ENCODE measurements at places on chromosomes 12 and 14. TPM values are rescaled to one million over a fixed set of nuclear protein-coding genes. Genes with fewer than 3 reads are reported as not detected.

DNA sequence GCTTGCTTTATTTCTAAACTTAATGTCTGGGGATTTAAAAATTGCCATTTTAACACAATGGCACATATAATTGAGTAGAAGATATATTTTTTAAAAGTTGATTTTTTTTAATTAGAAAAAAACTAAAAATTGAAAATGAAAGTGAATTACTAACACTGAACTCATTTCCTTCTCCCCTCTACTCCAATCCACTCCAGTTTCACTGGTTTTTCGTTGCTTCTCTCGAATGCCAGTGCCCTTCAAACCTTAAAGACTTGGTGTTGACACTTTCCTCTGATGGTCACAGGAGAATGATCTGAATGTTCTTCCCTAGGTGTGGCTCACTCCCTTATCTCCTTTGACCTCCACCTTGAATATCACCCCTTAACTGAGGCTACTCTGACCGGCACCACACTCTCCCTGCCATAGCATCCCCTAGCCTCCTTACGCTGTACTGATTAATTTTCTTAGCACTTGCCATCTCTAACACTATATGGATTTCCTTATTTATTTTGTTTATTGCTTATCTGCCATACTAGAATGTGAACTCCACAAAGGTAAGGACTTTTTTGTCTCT, 107.1 kb downstream of the LIN7A start:
- no peak for DNase-seq

DNA sequence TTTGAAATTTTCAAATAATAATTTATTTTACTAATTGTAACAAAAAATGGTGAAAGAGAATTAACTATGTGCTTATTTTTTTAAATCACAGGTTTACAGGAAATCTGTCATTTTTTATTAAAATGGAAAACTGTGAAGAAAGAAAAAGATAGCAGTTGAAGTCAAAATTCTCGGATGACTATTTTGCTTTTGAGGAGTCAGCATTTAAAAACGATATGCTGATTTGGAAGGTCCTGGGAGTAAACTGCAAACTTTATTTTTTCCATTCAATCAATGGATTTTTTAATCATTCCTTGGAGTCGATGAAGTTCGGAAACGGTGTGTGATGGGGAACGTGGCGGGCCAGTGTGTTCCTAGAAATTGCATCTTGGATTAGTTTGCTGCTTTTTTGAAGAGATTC, 258.9 kb upstream of the NAV3 start:
- no peak for DNase-seq

GRCh38 chr12:91603060-91603459, 420.4 kb upstream of the DCN start:
- DNase-seq = no peak

GRCh38 chr12:12428047-12428446, 71.2 kb downstream of the BORCS5 start:
- no peak for DNase-seq

- DNase-seq = no peak
Measured at GRCh38 chr12:123645878-123646277, 12.2 kb downstream of the GTF2H3 start.

GRCh38 chr12:85834378-85834777, 1.8 kb downstream of the RASSF9 start:
- DNase-seq = no peak

Gene GLIPR1L1
- not detected for polyA plus RNA-seq

DNA sequence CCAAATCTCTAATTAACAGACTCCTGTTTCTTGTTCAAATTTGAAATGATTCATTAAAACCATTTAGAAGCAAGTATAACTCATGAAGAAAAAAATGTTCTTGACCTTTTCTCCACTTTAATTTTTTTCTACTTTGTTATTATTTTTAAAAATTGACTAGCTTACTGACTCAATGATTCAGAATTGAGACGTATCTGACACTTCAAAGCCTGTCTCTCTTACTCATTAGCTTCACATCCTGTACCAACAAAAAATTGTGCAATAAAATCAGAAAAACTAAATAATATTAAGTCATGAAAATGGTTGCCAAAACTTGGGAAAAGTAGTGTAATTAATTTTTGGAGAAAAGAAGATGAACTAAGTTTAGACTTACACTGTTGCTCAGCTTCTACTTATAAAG, 331.2 kb downstream of the SLC16A7 start:
- DNase-seq = no peak

DNA sequence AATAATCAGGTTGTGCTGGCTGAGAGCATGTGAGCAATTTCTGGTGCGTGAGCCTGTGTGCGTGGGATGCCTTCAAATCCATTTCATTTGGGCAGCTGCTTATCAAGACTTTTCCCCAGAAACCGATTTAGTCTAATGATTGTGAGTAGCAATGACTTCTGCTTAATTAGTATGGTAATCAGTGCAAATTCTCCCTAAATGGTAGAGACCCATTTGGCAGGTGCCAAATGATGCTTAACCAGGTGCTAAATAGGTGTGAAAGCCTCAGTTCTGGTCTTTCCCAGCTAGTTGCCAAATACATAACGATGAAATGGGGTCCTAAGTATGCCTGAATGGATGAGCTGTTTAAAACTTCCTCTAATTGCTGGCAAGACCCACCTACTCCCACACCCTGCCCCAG, 248.4 kb upstream of the CCDC196 start:
- no peak for DNase-seq

Gene AMDHD1
- polyA plus RNA-seq = not detected

GRCh38 chr12:29050503-29050902, 98.6 kb upstream of the FAR2 start:
- DNase-seq = no peak

Gene PRPH
- polyA plus RNA-seq = 166 TPM

- DNase-seq = peak; percentile 52
Measured at GRCh38 chr12:95859344-95859816, 628 bp downstream of the SNRPF start.

- DNase-seq = peak; percentile 28
Measured at GRCh38 chr12:64147011-64147631, 75.0 kb downstream of the KICS2 start.

DNA sequence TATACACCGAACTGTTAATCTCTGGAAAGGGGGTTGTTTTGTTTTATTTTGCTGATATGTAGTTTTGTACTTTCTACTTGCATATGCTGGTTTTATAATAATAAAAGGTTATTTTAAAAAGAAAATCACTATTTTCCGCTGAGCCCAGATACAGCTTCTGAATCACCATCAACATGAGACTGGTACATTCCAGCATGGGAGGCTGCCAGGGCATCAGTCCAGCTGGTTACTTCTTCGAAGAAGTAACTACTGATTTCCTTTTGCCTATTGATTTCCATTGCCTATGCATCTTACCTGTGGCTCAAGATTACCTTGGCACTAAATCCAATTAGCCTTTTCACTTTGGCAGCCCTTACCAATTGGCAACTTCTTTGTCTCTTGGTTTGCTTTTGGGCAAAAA, 11.7 kb upstream of the OSBPL8 start:
- no peak for DNase-seq

- peak; percentile 54 for DNase-seq
Measured at GRCh38 chr12:12717586-12718380, 615 bp downstream of the CDKN1B start.

DNA sequence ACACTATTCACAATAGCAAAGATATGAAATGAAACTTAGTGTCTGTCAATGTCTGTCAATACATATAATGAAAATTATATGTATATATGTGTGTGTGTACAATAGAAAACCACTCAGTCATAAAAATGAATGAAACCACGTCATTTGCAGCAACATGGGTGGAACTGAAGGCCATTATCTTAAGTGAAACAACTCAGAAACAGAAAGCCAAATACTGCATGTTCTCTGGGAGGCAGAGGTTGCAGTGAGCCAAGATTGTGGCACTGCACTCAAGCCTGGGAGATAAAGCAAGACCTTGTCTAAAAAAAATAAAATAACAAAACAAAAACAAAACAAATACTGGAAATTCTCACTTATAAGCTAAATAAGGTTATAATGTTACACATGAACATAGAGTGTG, 16.7 kb upstream of the E2F7 start:
- DNase-seq = no peak

GRCh38 chr12:49678711-49679110, 28.5 kb downstream of the FMNL3 start:
- no peak for DNase-seq

- no peak for DNase-seq
Measured at GRCh38 chr14:50910495-50911420, 33.5 kb downstream of the PYGL start.

Gene LRRC43
- polyA plus RNA-seq = 1.7 TPM

Gene CD27
- polyA plus RNA-seq = 0.34 TPM

DNA sequence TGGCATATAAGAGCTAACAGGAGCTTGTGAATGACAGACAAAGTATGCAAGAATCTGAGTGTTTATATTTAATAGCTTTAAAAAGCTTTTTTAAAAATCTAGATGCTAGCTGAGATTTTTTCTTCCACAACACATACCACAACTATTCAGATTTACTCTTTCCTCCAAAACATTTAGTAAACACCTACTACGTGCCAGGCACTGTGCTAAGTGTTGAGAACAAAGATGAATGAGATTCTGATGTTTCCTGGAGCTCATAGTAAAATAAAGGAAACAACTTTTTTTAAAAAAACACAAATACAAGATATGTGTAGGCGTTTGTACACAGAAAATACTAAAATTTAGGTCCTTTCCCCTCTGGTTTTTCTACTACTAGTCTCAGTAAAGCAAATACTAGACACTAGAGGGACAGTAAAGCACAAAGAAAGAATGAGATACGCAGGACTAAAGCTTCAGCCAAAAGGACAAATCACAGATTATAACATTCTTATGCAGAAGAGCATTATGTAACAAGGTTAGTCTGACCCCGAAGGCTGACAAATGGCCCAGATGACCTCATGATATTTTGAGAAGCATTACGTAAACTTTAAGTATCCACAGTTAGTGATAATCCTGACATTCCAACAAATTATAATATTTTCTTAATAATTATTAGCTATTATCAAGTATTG, 78.6 kb upstream of the PAWR start:
- no peak for DNase-seq

Gene NTN4
- 2.6 TPM for polyA plus RNA-seq

Gene BCL11B
- polyA plus RNA-seq = 1.6 TPM

- no peak for DNase-seq
Measured at GRCh38 chr14:89549381-89550125, 132.5 kb upstream of the FOXN3 start.

Gene SYNE3
- 2.0 TPM for polyA plus RNA-seq

DNA sequence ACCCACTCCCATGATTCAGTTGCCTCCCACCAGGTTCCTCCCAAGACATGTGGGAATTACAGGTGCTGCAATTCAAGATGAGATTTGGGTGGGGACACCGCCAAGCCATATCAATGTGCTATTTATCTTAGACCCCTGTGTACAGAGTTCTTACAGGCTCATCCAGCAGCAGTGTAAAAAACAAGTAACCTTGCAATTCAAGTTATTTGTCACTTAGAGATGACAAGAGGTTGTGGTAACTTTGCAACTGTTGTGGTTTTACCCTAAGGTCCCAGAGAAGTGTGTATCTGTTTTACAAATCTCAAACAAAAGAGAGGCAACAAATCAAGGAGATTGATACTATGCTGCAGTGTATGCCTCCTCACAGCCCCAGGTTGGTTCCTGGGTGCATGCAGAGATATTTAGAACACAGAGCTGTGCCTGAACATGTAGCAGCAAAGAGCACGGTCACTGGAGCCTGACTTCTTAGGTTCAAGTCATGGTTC, 11.5 kb upstream of the HELB start:
- no peak for DNase-seq

DNA sequence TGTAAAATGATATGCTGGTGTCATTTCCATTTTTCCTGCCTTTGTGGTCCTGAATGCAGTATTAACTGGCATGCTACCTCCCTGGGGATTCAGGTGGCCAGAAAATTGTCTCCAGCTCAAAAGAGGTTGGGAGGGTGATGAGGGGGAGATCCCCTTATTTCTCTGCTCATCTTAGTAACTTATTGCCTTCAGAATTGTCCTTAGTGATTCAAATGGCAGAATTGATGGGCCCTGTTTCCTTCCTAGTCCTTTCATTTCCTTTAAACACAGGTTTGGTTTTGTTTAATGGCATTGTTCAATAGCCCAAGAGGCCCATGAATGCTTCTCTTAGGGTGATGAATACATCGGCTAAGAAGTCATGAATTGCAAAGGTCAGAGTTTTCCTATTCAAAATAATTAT, 207.0 kb downstream of the SLC41A2 start:
- no peak for DNase-seq

- no peak for DNase-seq
Measured at GRCh38 chr14:104689881-104690711, 678 bp downstream of the INF2 start.

Gene PSEN1
- polyA plus RNA-seq = 58.5 TPM

Data from brain (organoid and tissue), 16 donors.